Gastroesophageal sphincter (tissue), 4 donors: ENCODE measurements at places on chromosomes 13 and 19. TPM values are rescaled to one million over a fixed set of nuclear protein-coding genes. Genes with fewer than 3 reads are reported as not detected.

- ATAC-seq: no peak
These were observed 3.4 kb upstream of the ZIC2 start for GRCh38 chr13:99977912-99978798.

DNA sequence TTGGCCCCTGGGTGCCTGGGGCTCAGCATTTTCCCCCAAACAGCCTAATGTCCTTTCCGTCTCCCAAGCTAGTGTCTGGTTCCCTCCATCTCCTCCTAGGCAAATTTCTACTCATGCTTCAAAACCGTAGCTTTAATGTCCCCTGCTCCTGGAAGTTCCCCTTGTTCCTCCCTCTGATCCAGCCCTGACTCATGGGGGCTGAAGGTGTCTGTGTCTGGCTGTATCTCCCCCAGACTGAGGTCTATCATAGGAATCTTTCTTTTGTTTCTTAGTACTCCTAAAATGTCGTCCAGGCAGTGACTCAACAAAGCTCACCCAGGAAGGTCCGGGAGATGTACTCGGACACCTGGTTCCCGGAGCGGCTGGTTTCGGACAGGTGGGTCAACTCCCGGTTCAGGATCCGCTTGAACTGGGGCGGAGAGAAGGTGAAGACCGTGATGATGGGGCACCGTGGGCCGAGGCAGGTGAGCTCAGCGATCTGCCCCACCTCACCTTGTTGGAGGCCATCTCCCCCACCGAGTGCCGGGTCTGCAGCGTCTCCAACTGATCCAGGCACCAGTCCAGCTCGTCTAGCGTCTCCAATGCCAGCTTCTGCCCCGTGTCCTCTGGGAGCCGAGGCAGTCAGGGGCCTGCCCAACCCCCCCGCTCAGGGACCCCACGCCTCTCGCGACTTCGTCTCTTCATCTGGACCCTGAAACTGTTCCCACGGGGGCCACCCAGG, 6.2 kb downstream of the PDE4C start:
- ATAC-seq: no peak

Gene IGSF23
- not detected for total RNA-seq

GRCh38 chr19:54148158-54148557, 10.6 kb downstream of the CNOT3 start:
- ATAC-seq: no peak

- no peak for ATAC-seq
These were observed 1077.6 kb downstream of the DIAPH3 start for GRCh38 chr13:59086147-59086546.

DNA sequence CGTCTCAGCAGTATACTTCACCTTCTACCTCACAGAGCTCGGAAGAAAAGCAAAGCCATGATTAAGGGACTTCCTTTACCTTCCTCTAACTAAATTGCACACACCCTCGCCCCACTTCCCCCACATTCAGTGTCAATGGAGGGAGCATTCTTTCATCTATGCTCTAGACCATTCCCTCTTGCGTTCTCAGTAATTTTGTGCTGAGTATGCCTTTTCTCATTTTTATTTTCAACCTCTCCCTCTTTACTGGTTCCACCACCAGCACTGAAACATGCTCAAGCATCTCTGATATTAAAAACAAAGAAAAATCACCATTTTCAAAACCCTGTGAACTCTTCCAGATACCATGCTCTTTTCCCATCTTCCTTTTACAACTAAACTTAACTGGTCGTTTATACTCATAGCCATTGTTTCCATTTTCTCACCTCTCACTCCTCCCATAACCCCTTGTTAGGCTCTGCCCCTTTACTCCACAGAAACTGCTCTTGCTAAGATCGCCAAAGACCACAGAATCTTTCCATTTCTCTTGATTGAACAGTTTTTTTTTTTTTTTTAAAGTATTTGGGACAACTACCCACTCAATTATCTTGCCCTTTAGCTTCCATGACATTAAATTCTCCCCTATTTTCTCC, 32.4 kb downstream of the SERPINE3 start:
- ATAC-seq: no peak

DNA sequence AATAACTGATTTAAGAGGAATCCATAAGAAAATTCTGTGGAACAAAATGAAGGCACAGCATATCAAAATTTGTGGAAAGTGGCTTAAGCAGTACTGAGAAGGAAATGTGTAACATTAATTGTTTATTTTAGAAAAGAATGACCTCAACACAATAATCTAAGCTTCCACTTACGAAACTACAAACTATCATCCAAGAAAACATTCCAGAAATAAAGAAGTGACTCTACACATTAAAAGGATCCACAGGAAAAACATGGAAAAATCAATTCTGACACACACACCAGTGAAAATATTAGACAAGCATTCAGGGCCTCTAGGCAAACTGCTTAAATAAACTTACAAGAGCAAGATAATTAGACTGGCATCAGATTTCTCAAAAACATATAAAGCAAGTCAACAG, 14.0 kb downstream of the EXOSC8 start:
- ATAC-seq: no peak

Gene ZNF709
- 3.4 TPM for total RNA-seq

Gene ZNF587B
- 8.1 TPM for total RNA-seq

Gene MISP
- 0.52 TPM for total RNA-seq

DNA sequence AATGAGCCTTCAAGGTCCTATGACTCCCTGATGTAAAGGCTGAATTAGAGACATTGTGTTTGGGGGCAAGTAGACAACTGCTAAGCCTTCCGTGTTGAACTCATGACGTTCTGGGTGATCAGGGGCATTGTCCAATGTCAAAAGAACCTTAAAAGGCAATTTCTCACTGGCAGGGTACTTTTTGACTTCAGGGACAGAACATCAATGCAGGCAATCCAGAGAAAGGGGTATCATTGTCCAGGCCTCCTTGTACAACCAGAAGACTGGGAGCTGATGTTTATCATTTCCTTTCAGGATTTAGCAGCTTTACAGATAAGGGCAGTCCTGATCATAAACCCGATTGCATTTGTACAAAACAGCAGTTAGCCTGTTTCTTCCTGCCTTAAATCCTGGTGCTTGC, 25.0 kb upstream of the SMAD9 start:
- no peak for ATAC-seq

DNA sequence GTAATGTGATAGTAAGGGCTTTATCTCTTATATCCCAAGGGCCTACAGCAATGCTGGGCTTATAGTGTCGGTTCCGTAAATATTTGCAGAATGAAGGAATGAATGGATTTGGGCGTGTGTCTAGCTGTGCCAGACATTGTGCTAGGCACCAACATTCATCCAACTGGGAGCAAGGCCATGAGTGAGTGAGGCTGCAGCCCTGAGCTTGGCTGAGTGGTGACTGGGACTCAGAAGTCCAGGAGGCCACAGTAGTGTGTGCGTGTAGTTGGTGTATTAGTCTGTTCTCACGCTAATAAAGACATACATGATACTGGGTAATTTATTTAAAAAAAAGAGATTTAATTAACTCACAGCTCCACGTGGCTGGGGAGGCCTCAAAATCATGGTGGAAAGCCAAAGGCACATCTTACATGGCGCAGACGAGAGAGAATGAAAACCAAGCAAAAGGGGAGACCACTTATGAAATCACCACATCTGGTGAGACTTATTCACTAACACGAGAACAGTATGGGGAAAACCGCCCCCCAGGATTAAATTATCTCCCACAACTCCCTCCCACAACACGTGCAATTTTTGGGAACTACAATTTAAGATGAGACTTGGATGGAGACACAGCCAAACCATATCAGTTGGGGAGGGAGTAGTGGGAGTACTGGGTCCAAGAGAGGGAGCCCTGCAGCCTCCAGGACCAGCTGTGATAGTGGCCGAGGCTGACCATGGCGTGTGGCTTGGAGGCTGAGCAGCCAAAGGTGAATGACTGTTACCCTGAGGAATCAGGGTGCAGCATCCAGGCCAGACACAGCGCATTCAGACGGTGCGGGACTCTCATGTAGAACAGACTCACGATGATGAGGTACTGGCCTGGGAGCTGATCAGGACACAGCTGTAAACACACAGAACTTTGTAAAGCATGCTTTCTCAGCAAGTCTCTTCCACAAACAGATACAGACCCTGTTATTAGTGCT, 104.6 kb downstream of the TEX26 start:
- ATAC-seq: no peak

Gene PLIN4
- total RNA-seq: 66.0 TPM

DNA sequence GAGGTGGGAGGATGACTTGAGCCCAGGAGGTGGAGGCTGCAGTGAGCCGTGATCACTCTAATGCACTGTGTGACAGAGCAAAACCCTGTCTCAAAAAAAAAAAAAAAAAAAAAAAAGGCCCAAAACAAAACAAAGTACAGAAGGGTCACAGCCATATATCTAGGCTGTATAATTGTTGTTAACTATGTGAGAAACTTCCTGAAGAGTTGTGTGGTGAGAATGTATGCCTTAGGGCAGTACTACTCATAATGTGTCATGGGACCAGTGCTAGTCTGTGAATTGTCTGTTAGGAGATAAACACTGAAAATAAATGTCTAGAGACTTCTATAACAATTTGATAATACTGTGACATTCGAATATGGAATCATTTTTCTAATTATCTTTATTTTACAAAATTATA, 43.1 kb downstream of the PAN3 start:
- ATAC-seq: no peak

Gene POSTN
- total RNA-seq: 19.0 TPM

DNA sequence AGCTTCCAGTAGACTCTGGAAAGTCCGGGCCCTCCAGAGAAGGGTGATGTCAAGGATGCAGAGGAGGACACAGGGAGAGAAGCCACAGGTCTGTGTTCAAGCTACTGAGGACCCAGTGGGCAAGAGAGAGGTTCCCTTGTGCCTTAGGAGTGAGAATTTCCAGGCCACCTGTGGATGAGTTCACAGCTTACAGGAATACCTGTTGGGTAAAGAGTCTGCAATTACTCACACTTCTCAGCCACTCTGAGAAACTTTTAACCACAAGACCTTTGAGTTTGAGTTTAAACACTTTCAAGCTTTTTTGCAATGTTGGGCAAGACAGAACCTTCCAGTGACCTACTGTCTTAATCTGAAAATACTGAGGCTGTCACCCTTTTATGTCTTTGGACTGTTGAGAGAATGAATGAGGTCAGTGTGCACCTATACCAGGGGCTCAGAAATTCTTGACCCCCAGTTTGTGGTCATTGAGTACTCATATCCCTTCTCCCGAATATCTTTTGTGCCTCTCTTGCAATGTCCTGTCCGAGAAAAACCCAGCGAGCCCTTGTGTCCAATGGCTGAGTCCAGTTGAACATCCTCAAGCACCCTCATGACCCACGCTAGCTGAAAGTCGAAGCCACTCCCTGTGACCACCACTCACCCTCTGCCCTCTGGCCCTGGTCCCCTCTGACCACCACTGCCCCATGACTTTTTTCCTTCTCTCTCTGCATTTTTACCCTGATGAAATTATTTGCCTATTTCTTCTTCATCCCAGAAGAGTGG, 368.5 kb upstream of the ZNF507 start:
- ATAC-seq: no peak

Gene CNN1
- 3,262 TPM for total RNA-seq

DNA sequence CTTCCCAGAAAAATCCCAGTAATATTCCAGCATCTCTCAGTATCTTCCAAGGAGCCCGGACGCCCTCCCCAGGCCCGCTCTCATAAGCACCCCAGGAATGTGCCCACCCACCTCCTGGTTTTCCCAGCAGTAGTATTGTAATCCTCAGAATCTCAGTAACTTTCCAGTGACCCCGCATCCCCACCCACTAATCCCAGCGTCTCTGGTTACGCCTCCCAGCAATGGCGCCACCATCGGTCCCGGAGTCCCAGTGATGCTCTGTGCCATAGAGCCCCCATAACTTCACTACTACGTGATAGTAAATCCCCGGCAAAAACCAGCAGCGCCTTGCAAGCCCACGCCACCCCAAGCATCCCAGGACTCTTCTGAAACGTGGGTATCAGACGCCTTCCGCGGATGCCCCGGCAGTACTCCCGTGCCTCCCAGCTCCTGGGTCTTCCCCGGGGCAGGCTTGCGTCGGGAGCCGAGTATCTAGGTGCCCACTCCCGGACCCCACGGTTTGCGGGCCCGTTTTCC, 928 bp upstream of the PNPLA6 start:
- ATAC-seq: peak; percentile 63

- no peak for ATAC-seq
These were observed 4.2 kb downstream of the CCDC8 start for GRCh38 chr19:46409191-46409590.

GRCh38 chr19:17311455-17312188, 2.3 kb downstream of the DDA1 start:
- no peak for ATAC-seq

DNA sequence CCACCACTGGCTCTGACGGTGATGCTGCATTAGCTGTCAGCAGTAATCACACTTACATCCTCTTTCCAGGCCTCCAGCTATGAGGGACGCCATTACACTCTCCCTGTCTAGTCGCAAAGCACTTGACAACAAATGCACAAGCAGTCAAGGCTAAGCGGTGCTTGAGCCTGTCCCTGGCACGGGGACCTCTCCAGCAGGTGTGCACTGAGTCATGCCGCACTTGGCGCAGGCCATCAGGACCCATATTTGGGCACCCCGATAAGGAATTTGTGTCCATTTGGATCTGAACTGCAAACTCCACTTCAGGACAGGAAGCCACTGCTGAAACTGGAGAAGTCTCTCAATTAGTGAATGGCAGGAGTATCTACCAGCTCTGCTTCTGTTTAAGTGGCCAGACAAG, 301.9 kb upstream of the OBI1 start:
- ATAC-seq: no peak

DNA sequence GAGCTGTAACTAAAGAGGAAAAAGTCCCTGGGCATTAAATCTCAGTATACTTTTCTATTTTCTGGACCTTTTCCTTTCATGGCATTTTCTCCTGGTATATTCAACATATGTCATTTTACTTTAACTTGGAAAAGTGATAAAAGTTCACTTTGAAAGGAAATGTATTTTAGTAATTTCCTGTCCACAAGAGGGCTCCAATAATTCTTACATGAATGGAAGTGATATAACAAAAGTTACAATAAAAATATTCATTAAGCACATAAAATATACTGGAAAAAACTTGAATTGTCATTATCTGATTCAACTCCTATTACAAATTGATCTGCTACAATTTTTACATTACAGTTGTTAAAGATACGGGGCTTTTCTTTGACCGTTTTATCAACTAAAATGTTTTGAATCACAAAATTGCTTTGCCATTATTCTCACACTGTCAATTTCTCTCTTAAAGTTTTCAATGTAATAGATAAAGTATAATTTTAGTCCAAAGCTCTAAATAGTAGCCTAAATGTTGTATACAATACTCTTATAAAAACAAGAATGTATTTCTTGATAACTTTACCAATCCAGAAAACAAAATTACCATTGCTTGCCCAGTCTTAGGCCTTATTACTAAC, 4.9 kb downstream of the UBL3 start:
- no peak for ATAC-seq

DNA sequence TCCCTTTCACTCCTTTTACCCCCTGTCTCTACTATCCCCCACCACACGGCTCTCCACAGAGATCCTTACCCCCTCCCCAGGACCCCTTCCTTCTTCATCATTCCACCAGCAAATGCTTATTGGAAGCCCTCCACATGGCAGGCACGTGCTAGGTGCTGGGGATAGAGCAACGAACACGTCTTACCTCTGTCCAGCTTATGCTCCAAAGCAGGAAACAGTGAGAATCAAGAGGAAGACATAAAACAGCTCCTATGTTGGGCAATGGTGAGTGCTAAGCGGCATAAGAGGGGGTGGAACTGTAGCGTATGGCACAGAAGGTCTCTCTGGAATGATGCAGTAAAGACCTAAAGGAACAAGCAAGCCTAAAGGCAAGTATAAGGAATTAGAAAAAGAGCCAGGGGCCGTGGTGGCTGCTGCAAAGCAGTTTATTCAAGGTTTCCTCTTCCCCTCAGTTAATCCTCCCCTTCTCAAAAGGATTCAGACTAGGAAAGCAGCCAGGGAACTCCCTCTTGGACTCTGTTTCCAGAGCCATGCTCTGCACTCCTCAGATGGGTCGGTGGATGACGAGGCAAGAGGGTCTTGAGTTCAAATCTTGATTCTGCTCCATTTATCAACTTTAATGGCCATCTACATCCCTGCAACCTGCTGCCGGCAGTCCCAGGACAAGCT, 289.4 kb downstream of the FOXO1 start:
- ATAC-seq: no peak

Gene C5AR1
- 3.9 TPM for total RNA-seq
